ENCODE measurements at places on chromosomes 13 and 19.
A peak's percentile ranks its signal among the peaks of the same experiment; 100 is the strongest.

- no peak for DNase-seq
Measured at GRCh38 chr19:56098731-56099568, 22.1 kb downstream of the ZNF787 start.

DNA sequence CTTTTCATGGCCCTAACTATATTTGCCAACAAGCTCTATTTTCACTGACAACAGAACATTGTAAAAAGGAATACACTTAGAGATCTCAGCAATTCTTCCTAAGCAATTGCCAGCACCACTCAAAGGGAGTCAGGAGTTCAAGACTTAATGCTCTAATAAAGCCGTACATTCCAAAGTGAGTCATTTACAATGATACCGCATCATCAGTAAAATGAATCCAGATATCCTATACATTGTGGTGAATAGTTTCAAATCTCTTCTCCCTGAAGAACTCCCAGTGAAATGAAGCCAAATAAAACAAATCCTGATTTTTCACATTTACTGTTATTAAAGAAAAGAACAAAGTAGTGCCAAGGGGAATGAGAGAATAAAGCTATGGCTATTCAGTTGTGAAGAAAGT is 2898.7 kb upstream of the PCDH20 start:
- DNase-seq: peak; percentile 48

DNA sequence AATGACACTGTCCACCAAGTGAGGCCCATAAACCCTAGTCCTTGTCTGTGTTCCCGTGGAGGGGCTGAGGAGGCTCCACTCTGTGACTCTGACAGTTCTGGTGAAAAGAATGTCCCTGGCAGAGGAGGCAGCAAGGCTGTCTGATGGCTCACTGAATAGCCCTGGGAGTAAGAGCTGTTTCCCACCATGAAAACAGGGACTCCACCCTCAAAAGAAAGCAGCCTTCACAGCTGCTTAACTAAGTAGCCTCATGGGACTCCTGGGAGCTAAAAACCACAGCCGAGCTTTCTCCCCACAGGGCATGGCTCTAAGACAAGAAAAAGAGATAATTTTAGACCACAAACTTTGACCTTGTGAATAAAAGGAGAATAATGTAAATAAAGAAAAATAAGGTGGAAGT is 135.1 kb upstream of the FRY start:
- DNase-seq: peak; percentile 51

DNA sequence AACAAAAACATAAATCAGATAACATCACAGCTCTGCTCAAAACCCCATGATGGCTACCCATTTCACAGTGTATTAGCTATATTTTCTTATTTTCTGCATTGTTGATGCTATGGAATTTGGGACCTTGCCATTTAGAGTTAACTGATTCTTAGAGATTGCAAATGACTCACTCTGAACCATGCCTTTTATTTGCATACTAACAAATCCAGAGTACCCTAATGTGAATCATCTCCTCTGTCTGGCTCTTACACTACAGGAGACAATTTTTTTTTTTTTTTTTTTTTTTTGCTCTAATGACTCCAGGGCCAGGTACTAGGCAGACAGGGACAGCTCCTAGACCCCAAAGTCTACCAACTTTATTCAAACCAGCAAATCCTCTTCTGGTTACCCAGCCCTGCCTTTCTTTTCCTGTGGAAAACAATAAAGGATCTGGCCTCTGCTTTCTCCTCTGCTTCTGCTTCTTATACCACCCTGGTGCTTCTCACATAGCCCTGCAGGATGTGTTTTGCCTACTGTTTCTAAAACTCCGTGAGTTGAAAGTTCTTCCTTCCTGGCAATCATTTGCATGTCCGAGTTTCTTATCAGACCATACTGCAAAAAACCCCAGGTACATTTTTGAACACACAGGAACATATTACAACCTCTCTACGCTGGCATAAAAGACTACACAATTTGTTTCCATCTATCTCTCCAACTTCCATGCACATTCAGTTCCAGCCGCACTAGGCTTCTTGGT is 10.6 kb upstream of the ZNF460 start:
- peak; percentile 47 for DNase-seq

DNA sequence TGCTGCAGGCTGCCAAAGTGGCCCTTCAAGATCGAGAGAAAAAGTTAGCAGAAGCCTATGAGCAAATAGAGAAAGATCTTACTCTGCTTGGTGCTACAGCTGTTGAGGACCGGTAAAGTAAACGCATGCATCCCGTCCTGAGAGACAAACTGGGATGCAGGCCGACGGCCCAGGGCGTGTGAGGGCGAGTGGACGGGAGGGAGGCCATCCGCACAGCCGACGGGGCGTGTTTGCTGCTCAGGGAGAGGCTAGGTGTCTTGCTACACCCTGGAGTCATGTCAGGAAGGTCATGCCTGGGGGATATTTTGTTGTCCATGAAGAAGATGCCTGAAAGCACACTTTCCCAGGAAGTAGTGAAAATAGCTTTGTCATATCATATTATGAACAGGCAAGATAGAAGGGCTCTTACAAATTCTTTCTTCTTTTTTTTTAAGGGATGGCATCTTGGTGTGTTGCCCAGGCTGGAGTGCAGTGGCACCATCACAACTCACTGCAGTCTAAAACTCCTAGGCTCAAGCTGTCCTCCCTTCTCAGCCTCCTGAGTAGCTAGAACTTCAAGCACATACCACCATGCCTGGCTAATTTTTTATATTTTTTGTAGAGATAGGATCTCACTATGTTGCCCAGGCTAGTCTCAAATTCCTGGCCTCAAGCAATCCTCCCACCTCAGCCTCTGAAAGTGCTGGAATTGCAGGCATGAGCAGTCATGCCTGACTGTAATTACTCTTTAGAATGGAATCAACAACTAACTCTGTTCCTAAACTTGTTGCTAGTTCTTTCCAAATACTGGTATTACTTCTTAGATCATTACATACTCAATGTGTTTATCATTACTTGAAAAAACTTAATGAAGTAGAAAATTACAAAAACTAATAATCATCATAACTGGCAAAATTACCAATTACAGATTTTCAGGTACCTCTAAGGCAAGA is 117.6 kb upstream of the MCF2L start:
- no peak for DNase-seq

GRCh38 chr13:21530656-21531055 is 71.6 kb upstream of the ZDHHC20 start:
- DNase-seq: no peak

GRCh38 chr19:32018014-32018413 is 327.4 kb upstream of the ZNF507 start:
- no peak for DNase-seq

DNA sequence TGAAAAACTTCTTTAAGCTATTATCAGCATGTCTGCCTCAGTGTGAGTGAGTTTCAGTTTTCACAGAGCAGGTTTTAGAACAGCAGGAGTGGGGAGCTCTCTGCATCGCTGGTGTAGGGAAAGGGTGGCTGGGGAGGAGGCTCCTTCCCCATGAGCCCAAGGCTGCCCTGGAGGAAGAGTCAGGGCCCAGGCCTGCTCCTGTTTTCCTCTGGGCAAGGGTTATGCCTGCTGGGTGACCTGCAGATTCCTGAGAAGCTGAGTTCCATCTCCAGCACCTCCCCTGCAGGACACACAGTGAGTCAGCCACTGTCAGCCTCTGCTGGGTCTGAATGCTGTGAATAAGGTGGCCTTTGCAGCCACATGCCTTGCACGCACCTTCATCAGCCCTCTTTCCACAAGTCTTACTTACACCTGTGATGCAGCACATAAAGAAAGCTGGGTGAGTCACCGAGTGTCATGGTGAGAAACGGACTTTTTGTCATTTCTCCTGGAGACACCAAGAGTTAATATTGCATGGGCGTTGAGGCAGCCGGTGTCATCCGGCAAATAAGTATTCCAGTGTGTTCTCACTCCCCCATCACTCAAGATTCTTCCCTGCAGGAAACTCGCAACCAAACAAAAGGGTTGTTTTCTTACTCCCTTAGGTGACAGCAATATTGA is 186.4 kb upstream of the KL start:
- no peak for DNase-seq

DNA sequence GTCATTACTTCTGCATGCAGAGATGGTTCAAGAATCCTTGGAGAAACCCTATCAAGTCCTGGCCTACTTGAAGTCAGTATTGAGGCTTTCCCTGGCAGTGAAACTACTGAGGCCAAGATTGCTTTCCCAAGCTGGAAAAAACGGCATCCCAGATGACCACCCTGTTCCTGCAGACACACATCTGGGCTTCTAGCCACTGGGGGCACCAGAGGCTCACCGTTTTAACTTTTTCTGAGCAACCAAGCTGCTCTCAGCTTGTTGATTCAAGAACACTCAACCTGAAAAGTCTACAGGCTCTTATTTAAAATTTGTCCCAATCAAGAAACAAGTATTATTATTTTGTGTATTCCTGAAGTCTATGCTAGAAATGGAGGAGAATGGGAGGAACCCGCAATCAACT is 66.6 kb downstream of the SPRYD7 start:
- DNase-seq: peak; percentile 9

- no peak for DNase-seq
Measured at GRCh38 chr13:34241332-34241731, 423.4 kb downstream of the RFC3 start.

DNA sequence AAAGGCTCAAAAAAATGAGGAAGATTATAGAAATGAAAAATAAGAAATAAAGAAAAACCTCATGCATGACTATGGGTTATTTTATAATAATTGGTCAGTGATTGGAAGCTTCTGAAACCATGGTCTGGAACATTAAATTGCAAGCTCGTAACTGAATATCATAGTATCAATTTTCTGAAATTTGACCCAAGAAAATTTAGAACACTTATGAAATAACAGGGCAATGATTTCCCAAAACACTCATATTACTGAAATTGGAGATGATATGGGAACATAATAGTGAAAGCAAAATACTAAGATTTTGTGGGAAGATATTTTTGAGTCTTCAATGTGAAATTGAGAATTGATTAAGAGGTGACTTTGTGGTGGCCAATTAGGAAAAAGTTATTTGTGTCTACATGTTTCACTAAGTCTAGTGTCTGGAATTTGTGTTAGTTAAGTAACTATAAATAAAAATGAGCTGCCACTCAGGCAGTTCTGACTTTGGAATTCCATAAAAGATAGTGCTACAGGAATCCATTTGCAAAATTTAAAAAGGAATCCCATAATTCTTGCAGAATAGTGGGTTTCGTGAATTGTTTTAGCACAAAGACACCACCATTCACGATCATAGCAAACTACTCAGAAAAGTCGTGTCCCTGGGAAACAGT is 603.0 kb downstream of the LMO7 start:
- no peak for DNase-seq

GRCh38 chr19:12224676-12225075 is 61.8 kb downstream of the ZNF136 start:
- no peak for DNase-seq

- no peak for DNase-seq
Measured at GRCh38 chr13:72139192-72139591, 272.2 kb upstream of the DACH1 start.

GRCh38 chr13:95438297-95438696 is 114.2 kb upstream of the CLDN10 start:
- no peak for DNase-seq

DNA sequence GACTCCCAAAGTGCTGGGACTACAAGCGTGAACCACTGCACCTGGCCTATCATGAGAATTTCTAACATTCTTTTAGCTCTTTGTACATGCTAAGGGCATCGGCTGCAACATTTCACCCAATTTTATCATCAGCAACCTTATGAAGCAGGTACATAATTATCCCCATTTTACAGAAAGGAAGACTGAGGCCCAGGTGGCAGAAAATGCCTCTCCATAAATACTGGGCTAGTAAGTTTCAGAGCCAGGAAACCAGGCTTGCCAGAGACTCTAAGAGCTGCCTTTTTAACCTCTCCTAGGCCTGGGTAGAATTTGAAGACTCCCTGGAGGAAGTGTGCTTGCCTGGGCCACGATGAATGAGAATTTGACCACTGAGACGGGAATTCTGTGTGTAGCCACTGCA is 2.2 kb downstream of the ERCC2 start:
- no peak for DNase-seq

GRCh38 chr19:2202366-2202765 is 33.8 kb downstream of the PLEKHJ1 start:
- no peak for DNase-seq

GRCh38 chr19:46586294-46586693 is 14.8 kb upstream of the CALM3 start:
- DNase-seq: no peak

GRCh38 chr13:94009701-94010100 is 469.8 kb downstream of the DCT start:
- DNase-seq: peak; percentile 31

DNA sequence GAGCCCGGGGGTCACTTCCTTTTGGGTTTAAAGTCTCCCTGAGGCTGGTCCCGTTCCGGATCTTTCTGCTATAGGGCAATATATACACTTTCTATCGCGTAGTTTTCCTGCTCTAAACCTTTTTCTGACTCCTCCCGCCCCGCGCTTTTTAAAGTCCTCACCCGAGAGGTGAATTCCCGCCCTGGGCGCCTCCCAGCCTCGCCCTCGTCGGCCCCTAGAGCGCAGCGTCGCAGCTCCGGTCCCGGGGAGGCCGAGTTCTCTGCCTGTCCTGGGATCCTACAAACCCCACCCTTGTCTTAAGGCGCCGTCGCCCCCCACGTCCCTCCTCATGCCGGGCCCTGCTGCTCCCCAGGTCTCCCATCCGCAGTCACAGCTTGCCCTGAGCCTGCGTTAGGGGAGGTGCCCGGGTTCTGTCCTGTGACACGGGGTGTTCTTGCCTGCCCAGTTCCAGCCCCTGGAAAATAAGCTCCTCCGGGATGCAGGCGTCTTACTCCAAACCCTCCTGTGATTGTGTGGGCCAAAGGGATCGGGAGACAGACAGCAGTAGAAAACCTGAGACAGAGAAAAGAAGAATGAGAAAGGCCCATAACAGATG is 491 bp downstream of the ZNF525 start:
- no peak for DNase-seq

GRCh38 chr19:16886305-16886880 is 2.4 kb upstream of the F2RL3 start:
- DNase-seq: peak; percentile 58

- DNase-seq: no peak
Measured at GRCh38 chr13:105952233-105952972, 583.1 kb downstream of the EFNB2 start.

GRCh38 chr19:39765091-39766076 is 13.3 kb upstream of the LEUTX start:
- peak; percentile 9 for DNase-seq

DNA sequence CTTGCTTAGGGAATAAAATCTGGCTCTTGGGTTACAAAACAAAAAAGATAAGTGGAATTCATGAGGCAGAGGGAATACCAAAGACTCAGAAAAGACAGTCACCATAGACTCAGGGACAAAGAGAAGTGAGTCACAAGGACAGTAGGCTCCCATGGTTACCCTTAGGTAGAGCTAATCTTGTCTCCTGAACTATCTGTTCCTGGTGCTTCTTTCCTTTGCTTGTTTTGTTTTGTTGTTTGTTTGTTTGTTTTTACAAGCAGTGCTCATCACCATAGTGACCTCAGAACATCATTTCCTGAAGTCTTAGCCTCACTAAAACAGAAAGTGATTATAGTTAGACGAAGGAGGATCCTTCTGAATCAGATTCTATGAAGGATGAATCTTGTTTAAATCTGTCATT is 142.3 kb upstream of the SOX21 start:
- DNase-seq: no peak

DNA sequence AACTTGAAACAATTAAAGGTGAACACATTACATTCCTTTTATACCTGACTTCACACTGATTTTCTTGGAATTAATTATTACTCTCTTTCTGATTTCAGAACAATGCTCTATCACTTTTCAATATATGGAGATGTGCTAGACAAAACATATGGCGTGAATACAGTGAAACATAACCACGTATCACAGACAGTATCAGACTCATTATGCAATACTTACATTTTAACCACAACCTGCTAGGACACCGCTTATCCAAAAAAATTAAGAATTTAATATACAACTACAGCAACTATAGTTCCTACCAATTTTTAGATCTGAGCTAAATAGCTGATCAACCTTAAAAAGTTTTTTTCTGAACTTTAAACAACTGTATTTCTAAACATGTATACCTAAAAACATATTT is 9.9 kb downstream of the HSPH1 start:
- DNase-seq: no peak

All from fibroblast of the conjunctiva (primary cell).